Stimulated activated CD8-positive, alpha-beta memory T cell treated with anti-CD3 and anti-CD28 coated beads, Interleukin-4, amount 100 ng/mL, for 1 hour (primary cell): ENCODE measurements at places on chromosomes 1 and 21.

GRCh38 chr21:44408226-44408625, 47.1 kb upstream of the LRRC3 start:
- no peak for DNase-seq

GRCh38 chr1:203796236-203796605, 798 bp downstream of the ZBED6 start:
- DNase-seq = no peak

DNA sequence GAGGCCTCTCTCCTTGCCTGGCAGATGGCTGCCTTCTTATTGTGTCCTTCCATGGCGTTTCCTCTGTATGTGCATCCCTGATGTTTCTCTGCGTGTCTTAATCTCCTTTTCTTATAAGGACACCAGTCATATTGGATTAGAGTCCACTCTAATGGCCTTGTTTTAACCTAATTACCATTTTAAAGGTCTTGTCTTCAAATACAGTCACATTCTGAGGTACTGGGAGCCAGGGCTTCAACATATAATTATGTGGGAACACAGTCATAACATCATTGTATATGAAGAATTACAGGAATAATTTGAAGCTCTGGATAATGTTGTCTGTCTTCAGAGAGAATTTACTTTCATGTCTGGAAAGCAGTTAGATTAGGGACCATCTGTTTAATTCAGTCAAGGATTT, 56.4 kb upstream of the PTGFR start:
- DNase-seq = no peak

DNA sequence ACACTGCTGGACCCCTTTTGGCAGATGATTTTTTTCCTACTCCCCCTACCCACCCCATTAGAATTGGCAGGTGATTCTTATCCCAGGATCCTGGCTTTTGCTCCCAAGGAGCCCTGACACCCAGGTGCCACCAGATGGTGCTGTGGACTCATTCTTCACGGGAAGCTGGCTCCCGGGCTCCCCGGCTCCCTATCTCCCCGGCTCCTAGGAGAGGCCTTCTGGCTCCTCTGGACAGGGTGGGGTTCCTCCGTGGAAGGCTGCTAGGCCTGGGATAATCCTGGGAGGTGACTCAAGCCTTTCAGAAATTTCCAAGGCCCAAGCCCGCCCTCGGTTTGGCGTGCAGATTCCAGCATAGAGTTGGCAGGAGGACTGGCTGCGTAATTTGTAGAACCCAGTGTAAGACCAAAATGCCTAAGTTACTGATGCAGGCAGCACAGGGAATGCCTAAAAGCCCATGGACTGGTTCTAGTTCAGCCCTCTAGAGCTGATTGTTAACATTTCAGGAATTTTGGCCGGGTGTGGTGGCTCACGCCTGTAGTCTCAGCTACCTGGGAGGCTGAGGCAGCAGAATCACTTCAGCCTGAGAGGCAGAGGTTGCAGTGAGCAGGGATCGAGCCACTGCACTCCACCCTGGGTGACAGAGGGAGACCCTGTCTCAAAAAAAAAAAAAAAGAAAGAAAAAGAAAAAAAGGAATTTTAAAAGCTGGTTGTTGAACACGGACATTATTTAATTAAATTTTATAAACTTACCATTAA, 6.8 kb upstream of the BSDC1 start:
- DNase-seq = peak; percentile 7

DNA sequence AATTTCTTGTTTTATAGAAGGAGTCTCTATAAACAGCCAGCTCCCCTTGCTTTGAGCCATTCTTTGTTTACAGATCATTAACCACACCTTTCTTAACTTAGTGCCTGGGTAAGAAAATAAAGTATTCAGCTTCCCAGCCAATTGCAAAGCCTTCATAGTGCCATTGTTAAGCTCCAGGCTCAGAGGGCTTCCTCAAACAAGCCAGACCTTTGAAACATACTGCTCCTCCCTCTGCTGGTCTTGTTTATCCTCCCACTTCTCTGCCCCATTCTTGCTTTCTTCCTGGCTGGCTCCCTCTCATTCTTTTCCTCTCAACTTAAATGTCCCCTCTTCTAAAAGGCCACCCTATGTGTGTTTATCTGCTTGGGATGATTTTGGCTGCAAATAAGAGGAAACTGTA, 319.4 kb upstream of the ST6GALNAC5 start:
- DNase-seq = no peak

- DNase-seq = no peak
These were observed at the start of gene PLPPR4 for GRCh38 chr1:99264201-99265021. TSS of gene PLPPR4 (plus strand) at chr1:99264492. CDS start at chr1:99264594, 102 bp downstream.

- DNase-seq = no peak
These were observed 2.0 kb upstream of the SYT6 start for GRCh38 chr1:114155706-114156105.

- DNase-seq = no peak
These were observed 16.4 kb upstream of the CHODL start for GRCh38 chr21:18228060-18228739.

GRCh38 chr1:66003690-66004089, 211.0 kb downstream of the PDE4B start:
- DNase-seq = no peak

DNA sequence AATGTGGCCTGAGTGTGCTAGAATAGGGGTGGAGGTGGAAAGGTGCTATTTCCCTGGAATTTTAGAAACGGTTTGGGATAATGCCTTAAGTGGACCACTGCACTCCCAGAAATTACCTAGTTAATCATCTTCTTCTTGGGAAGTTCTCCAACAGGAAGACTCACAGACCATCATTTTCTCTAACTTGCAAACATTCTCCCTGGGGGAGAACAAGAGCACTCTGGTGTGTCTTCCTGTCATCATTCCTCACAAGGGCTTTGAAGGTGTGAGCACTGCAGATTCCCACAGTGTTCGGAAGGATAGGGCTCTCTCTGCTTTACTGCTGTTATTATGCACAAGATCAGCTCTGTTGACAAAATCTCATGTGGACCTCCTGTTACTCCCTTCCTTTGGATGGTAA, 54.9 kb upstream of the TSPAN2 start:
- DNase-seq = no peak

DNA sequence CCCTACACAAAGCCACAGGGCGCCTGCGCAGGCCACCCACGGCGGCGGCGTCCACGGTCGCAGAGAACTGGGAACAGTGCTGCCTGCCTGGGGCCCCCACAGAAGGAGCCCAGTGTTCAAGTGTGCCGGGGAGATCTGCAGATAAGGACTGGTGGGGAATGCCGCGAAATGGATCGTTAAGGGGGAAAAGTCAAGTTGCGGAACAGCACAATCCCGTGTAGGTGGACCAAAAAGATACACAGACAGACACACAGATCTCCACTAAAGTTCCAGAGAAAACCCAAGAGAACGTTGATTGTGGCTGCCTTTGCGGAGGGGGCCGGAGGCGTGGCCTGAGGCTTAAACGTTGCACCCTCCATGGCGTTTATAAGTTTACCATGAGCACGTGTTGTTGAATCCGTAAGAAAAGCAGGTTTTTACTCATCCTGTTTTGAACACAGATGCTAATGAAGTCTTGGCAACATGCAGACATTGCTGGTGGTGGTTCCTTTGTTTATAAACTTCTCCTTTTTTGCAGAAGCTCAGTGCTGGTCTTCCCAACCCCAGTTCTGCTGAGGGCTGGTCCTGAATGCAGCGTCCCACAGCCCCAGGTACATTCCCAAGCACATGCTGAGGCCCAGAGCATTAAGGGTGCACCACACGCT, 4.1 kb downstream of the SPATC1L start:
- DNase-seq = no peak

DNA sequence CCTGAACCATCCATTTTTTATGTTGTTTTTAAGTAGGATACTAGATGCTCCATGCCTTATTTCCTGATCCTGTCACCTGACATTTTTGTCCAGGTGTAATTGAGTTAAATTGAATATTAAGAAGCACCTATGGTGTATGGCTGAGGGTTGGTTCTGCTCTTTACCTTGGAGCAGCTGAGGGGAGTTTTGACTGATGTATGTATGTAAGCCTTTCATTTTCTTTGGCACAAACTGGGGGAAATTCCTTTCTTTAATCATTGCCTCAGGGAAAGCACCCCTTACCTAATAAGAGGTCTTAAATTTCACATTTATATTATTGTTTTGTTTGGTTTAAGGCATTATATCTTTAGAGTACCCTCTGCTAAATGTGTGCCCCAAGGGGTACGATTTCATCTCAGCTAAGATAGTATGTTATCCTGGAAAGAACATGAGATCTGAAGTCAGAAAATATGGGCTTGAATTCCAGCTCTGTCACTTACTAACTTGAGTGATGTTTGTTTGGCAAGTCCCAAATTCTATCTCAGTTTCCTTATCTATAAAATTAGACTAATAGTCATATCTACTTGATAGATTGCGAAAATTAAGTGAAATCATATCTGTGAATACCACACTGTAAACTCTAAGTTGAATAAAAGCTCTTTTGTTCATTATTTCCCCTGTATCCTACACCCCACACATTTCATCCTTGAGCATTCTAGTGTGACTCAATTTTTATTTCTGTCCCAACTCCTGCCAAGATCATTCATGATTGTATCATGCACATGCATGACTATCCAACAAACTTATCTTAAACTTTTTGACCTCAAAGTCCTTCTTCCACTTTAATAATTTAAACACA, 57.7 kb upstream of the NUF2 start:
- DNase-seq = no peak

DNA sequence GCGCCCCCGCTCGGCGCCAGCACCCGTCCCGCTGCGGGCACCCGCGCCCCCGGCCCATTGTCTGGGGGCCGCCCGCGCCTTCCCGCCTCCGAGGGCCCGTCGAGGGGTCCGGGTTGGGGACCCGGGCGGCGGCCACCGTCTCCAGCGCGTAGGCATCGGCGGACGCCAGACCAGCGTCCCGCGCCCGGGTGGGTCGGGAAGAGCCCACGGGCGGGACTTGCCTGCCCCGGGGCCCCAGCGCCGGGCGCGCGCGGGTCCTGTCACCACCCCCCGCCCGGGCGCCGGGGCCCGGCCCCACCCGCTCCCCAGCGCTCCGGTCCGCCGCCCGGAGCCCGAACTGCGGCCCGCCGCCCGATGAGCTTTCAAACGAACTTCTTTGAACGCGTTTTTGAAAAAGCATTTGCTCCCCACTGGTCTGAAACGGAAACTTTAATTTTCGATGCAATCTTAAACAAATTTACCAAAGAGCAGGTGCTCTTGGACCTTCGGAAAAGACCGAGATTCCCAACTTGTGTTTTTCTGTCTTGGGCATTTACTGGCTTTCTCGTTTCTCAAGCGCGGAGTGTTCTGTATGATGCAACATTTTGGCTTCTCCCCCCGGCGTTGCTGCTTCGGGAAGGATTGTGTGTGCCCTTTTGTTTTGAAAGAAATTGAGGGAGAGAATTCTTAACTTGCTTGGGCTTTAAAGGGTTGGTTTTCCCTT, 615 bp downstream of the CLIC4 start:
- peak; percentile 3 for DNase-seq

- no peak for DNase-seq
These were observed 17.3 kb upstream of the PKNOX1 start for GRCh38 chr21:42956824-42957630.

DNA sequence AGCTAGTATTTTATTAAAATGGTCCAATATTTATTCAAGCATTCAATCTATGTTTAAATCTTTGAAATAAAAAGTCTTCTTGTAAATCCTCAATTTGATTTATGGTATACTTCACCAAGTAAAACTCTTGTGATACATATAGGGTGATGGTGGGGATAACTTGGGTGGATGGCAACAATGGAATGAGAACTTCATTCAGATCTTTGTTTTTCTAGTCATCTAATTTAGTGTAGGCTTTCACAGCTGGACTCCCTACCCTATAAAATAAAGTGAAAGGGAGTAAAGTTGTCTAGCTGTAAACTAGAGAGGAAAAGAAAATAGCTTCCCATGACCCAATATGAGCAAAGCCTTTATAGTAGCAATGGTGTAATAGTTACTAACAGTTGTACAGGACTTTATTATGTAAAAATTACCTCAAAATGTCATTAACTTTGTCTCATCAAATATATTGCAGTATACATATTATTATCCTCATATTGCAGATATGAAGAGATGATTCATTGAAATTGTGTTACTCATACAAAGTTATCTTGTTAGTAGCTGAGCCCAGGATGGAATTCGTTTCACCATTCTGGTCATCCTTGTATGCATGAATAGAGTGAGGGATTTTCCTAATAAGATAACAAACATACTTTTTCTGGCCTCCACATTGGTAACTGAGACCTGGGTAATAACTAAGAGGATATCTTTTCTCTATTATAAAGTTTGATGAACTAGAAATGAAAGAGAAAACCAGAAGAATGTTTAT, 1377.7 kb upstream of the ADGRL4 start:
- no peak for DNase-seq

DNA sequence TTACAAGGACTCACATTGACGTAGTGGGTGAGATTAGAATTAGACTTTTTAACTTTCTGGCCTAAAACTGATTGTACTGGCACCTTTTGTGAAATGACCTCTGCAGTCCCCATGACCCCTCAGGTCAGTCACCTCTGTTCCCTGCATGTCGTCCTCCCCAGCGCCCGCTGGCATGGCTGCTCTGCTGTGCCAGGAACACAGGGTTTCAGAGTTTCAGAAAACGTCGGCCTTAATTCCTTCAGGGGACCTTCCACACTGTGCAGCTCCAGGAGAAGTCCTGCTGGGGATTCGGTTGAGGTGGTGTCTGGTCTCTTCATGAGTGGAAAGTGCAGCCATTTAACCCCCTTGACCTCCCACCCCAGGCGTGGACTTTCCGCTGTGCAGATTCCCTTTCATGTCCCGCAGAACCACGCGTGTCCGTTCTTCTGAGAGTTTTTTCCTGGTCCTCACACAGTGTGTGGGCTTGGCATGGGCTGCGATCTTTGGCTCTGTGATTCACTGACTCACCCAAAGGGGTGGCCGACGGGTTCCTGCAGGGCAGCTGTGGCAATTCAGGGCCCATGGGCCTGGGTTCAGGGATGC, 158.4 kb upstream of the COL6A1 start:
- no peak for DNase-seq

DNA sequence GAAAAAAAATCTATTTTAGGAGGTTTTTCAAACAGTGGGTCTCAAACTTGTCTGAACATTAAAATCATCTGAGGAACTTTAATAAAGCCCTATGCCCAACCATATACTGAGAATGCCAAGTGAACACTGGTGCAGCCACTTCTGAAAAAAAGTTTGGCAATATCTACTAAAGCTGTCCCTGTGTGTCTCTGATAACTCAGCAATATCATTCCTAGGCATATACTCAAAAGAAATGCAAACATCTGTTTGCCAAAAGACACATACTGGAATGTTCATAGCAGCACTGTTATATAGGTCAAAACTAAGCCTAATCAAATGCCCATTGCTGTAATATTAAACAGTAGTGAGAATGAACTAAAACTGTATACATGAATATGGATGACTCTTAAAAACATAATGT, 74.2 kb upstream of the RGS4 start:
- no peak for DNase-seq

- DNase-seq = no peak
These were observed 520 bp downstream of the CLIC6 start for GRCh38 chr21:34669149-34669879.

DNA sequence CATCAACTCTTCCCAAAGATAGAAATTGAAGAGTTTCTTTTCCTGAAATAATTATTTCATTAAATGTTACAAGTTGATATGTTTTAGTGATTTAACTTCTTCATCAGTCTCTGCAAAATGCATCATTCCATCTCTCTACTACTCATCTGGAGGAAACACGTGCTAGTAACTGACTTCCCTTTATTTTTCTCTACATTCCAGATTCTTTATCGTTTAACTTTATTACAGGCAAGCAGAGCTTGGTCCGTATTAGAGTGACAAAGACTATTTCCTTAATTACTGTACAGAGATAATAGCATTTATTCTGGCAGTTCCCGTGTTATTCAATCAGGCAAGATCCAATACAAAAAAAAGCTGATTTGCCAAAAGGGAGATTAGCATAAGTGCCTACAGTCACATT, 88.6 kb downstream of the TM2D1 start:
- DNase-seq = no peak

GRCh38 chr1:17563494-17564281, 24.2 kb downstream of the ARHGEF10L start:
- no peak for DNase-seq

GRCh38 chr1:38989979-38990378, 1.1 kb upstream of the AKIRIN1 start:
- DNase-seq = no peak
